ENCODE measurements at places on chromosomes 1 and 21.

GRCh38 chr1:157201767-157202166 is 63.6 kb upstream of the ETV3 start:
- DNase-seq, result no peak

DNA sequence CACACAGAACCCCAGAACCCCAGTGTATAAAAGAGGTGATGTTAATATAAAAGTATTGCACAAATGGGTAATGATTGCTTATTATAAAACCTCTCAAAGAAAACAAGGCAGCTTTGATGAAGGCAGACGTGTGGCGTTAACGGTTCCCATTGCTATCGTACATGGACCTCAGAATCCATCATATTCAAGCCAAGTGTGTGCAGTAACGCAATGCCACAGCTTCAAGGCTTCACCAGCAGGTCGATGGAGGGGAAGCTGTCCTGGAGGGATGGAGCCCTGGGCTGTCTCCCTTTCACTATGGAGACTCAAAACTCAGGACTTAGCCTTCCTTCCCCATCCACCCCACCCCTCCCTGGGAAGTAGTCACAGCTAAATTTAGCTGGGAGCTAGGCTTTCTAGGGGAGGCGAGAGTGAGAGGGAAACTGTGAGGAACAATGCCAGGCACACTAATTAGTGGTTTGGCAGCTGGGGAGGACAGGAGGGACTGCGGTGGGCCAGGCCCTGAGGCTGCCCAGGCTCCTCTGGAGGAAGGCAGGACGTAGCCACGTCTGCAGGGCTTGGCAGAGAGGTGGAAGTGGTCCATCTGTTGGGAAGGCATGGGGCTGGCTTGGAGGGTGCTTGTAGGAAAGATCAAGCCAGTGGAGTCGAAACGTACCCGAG is 121.2 kb downstream of the HMGB4 start:
- no peak for DNase-seq

GRCh38 chr1:46425726-46426125 is 31.6 kb downstream of the FAAH start:
- DNase-seq, result no peak

GRCh38 chr1:33322109-33322508 is 1.2 kb upstream of the A3GALT2 start:
- DNase-seq, result no peak

DNA sequence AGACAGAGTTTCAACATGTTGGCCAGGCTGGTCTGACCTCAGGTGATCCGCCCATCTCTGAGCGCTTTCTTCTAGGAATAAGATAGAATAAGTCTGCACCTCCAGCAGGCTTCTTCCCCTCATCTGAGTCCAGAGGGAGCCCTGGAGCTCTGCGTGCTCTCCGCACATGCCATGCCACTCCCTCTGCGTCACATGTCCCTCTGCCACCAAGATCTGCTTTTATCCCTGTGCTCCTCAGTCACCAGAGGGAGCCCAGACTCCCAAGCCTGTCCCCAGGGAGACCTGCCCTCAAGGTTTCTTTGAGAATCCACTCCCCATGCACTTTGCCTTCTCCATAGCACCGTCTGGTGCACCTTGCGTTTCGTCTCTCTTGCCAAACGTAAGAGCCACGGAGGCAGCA is 213.0 kb downstream of the CAMTA1 start:
- peak; percentile 89 for DNase-seq

GRCh38 chr1:227935826-227936225 is 11.9 kb downstream of the WNT9A start:
- DNase-seq, result no peak

- no peak for DNase-seq
Observed at GRCh38 chr1:34842952-34843371, 16.6 kb downstream of the SMIM12 start.

DNA sequence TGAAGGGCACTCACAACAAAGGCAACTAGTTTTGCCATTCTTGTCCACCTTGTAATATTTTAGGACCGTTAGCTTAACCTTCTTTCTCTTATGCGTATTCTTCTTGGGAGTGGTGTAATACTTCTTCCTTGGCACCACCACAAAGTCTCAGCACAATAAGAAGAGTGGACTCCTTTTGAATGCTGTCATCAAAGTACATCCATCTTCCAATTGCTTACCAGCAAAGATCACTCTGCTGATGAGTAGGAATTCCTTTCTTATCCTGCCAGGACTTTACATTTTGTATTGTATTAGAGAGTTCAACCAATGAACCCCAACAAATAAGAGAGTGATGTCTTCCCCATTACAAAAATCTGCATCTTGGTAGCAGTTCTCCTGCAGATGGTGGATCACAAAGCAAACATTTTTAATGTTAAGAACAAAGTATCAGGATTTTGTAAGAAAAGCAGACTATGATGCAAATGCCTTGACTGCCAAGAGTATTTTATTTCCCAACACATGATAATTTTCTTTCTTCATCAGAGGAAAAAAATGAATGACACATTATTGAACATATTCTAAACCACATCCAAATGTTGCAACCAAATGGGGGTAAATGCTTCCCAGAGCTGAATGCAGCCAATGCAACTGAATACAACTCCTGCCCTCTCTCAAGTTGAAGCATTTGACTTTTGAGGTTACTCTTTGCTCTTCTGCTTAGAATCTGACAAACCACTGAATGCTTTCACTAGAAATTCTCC is 5.1 kb upstream of the ARNT start:
- DNase-seq, result no peak

GRCh38 chr1:59560807-59561450 is 253.8 kb upstream of the HOOK1 start:
- no peak for DNase-seq

DNA sequence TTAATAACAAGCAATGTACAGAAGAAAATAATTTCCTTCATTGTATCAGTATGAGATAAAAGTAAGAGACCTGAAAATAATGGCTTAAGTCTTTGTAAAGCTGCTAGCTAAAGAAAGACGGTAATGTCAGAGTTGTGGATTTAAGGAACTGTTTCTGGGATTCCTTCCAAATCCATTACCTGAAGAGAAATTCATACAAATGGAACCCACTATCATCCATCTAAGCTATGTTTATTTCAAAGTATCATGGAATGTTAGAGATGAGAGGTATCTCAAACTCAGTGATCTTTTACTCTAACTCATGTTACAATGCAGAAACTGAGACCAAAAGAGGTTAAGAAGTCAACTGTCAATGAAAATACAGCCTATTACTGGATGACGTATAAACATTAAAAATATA is 197.7 kb downstream of the DENND1B start:
- DNase-seq, result no peak

- peak; percentile 60 for DNase-seq
Observed at GRCh38 chr1:31987135-31987619, 26.5 kb upstream of the KHDRBS1 start.

DNA sequence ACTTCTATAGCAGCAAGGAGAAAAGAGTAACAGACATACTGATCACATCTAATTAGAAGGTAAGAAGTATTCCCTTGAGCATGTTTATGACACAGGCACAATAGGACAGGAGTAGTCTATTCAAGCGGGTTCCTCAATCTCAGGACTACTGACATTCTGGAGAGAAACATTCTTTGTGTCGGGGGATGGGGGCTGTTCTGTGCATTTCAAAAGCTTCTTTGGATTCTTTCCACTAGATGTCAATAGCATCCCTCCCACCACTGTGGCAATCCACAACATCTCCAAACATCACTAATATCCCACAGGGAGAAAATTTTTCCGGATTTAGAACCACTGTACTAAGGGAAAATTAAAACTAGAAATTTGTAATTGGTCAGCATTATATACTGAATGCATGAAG is 56.9 kb downstream of the ADAMTS5 start:
- DNase-seq, result no peak
